Fibroblast of skin of abdomen (primary cell): ENCODE measurements at places on chromosomes 3 and 15.

DNA sequence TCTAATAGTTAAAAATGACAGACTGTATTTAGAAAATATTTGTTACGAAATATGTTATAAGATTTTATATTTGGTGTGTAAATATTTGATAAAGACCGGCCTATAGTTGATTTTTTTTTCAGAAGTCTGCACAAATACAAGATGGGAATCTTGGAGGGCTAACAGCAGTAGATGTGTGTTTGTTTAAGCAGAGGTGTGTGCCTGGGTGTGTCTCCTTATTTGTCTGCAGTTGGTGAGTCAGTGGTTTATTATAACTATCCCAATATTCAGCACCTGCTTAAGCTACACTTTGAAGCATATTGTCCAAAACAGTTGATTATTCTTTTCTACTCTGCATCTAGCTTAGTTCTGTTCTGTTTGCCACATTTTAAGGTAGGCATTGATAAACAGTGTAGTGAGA is 12.4 kb downstream of the GLCE start:
- no peak for DNase-seq

DNA sequence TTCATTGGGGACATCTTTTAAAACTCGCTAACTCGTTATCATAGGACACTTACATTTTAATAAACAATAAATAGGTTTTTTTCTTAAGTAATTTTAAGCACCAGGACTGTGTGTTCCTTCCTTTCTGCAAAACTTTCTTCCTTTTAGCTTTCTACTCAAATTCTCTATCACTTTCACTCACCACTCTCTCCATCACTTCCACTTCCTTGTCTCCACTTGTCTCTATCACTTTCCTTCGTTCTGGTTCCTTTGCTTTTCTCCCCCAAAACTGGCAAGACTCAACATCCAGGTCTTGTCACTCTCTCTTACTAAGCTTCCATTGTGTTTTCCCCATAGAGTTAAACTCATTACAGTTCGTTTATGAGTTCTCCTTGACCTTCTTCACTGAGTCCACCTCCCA is 99.0 kb downstream of the ZPLD1 start:
- no peak for DNase-seq

- DNase-seq = no peak
These were observed 1.8 kb downstream of the MOBP start for GRCh38 chr3:39469258-39469657.

DNA sequence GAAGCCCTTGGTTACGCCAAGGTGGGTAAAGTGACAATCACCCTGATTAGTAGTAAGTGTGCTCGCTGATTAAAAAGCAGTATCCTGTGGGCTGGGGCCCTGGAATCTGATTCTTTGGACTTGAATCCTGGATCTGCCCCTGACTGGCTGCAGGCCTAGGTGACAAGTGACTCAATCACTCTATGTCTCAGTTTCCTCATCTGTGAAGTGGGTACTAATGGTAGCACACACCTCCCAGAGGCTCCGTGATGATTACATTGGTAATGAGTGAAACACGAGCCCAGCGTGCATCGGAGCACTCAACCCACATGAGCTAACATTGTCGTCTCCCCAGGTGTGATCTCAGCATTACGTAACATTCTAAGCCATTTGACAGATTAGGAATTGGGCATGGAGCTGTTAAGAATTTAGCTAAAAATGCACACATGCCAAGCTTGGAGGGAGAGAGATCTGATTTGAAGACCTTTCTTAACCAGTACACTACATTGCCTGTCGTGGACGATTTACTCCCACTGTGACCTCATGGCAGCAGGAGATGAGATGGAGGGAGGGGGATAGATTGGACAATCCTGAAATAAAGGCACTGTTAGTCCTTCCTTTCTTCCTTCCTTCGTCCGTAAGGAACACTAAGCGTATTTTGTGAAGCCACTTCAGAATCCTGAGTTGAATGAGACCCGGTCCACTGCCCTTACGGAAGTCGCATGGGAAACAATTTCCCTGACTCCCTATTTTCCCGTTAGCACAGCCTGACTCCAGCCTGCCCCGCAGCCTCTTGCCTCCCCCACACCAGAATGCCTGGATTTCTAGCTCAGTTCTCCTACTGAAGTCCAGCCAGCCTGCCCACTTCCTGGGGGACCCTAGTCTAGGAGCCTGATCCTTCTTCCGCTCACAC is 32.1 kb downstream of the MGLL start:
- DNase-seq = no peak

DNA sequence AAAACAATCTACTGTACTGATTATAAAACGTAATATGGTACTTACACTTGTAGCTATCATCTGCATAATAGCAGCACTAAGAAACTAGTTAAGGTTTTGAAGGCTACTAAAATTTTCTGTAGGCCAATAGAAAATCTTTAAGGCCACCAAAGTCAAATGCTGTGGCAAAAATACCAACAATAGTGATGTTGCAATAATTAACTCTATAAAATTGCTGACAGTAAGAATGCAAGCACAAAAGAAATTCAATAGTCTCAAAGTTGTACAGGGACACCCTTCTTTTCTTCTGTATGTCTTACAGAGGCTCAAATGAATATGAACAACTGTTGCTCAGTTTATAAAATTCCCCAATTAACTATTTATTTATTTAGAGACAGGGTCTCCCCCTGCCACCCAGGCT is 62.0 kb downstream of the TMCC1 start:
- no peak for DNase-seq

DNA sequence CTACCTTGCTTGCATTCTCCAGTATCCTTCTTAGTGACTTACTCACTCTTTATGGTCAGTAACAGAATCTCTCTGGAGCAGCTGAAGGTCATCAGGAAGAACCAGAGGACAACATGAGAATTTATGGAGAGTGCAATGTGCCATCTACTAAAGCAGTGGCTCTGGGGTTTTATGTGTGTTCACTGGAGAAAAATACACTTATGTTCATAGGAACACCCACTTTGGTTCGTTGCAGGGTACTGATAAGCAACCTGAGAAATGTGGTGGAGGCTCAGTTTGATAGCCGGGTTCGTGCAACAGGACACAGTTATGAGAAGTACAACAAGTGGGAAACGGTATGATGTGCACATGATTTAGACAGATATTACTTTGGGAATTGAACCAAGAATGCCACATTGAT is 12.8 kb downstream of the CPB1 start:
- no peak for DNase-seq

DNA sequence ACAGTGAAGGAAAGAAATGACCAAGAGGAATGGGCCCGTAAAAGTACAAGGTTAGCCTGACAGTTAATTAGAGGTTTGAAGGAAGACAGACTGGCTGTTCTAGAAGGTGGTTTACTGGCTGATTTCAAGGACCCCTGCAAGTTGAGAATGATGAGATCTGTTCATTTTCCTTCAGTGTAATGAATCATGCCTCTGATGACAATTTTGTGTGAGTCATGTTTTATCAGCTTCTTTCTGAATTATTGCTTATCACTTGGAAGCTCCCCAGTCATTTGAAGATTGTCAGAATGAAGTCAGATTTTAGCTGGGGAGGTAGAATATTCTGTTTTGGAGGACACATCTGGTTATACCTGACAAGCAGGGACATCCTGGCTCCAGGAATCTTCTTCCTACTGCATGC is 50.6 kb downstream of the DRD3 start:
- peak; percentile 13 for DNase-seq

DNA sequence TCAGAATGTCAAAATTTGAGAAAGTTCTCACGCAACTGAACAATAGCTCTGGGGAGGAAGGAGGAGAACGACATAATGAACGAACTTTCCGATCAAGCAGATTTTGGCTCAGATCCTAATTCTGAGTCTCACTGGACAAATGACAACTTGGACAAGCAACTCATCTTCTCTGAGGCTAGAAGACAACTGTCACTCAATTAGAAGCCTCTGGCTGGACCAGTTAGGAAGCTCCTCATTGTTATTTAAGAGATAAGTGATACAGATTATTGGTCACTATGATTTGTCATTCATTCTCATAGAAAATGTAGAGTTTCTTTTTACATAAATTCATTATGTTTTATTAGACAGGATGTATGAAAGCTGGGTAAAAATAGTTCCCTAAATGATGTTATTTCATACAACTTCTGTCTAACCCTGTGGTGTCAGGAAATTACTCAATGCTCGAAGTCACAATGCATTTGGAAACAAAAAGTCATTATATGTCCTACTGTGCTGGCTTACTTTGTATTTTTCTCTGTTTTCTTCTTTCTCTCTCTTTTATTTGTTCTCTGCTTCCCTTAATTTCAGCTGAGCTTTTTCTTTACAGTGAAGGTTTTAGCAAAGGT is 11.0 kb upstream of the C3orf49 start:
- DNase-seq = no peak

GRCh38 chr3:38039899-38040261 is 872 bp downstream of the DLEC1 start:
- DNase-seq = peak; percentile 14

DNA sequence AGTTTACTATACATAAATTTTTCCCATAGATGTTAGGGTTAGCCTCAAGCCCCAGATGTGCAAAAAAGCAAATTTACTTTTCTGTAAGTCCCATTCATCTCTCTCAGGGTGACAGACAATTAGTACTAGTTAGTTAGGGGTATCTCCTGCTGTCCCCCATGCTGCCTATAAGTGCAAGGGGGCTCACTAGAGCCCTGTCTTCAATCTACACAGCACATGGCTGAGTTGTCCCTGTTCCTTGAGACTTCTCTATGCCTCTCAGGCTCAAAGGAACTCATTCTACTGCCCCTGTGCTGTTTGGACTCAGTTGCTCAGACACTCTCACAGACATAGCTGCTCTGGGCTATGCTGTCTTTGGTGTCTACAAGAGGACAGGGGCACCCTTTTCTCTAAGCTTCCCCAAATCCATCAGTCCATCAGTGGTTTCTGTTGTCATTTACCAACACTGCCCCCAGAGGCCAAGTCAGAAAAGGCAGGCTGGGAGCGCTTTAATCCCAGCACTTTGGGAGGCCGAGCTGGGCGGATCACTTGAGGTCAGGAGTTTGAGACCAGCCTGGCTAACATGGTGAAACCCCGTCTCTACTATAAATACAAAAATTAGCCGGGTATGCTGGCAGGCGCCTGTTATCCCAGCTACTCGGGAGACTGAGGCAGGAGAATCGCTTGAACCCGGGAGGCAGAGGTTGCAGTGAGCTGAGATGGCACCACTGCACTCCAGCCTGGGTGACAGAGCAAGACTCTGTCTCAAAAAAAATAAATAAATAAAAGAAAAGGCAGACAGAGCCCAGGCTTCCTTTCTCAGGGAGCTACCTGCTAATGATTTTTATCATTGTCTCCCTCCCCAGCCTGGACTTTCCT is 31.4 kb upstream of the PRTG start:
- no peak for DNase-seq

DNA sequence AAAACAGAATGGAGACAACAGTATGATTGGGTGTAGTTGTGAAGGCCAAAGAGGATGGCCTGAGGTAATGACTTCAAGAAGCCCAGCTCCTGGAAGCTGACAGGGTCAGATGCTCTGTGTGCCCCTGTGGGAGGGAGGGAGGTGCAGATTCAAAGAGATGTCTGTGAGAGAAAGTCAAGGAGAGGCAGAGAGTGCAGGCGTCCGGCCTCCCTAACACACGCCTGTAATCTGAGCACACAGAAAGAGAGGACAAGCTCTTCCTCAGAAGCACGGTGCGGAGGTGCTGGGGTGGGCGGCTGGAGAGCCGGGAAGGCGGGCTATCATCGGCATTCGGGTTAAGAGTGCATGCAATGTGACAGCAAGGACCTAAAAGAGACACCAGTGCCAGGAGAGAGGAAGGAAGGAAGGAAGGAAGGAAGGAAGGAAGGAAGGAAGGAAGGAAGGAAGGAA is 238.2 kb upstream of the HES1 start:
- no peak for DNase-seq

- DNase-seq = no peak
These were observed 61.0 kb downstream of the ZBBX start for GRCh38 chr3:167318996-167319615.
